Pancreas (tissue), 10 donors: ENCODE measurements at places on chromosomes 16 and 17. TPM values are rescaled to one million over a fixed set of nuclear protein-coding genes. Genes with fewer than 3 reads are reported as not detected.

The KRTAP4-6 gene
- total RNA-seq = not detected

The RPL38 gene
- 662 TPM for total RNA-seq

The NPIPB6 gene
- not detected for total RNA-seq

The KCTD19 gene
- 0.16 TPM for total RNA-seq

The TNP2 gene
- total RNA-seq = not detected

DNA sequence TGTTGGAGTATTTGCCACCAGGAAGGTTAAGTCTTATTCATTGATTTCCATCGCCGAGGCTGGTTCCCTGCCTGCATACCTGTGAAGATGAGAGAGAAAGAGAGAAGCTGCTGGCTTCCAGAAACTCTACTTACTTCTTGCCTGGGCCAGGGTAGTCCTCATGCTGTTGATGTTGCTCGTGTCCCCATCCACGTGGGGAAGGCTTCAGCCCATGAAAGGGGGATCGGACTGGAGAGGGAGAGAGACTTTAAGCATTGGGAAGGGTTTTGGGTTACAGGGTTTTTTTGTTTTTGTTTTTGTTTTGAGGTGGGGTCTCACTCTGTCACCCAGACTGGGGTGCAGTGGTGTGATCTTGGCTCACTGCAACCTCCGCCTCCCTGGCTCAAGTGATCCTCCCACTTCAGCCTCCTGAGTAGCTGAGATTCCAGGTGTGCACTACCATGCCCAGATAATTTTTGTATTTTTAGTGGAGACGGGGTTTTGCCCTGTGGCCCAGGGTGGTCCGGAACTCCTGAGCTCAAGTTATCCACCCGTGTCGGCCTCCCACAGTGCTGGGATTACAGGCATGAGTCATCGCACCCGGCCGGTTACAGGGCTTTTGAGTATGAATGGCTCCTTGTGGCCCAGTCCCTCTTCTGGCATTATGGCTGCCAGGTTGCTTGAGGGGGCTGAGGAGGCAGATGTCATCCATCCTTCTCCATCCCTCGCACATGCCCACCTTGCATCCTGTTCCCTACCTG, 26.6 kb downstream of the ITGB3 start:
- H3K27ac ChIP-seq = no peak overlapping the region
- no peak overlapping the region for H3K4me3 ChIP-seq
- H3K36me3 ChIP-seq = no peaks in the 10 kb centered on the region
- no peaks in the 10 kb centered on the region for H3K27me3 ChIP-seq

GRCh38 chr17:13420878-13421277, 180.9 kb downstream of the HS3ST3A1 start:
- peaks cover 4% of the 10 kb centered on the region for H3K4me1 ChIP-seq
- H3K36me3 ChIP-seq = no peaks in the 10 kb centered on the region
- no peak for DNase-seq
- H3K27ac ChIP-seq = no peak overlapping the region

GRCh38 chr16:88972349-88972748, 4.7 kb downstream of the CBFA2T3 start:
- no peaks in the 10 kb centered on the region for H3K36me3 ChIP-seq
- no peaks in the 10 kb centered on the region for H3K27me3 ChIP-seq
- no peak overlapping the region for H3K4me3 ChIP-seq
- DNase-seq = no peak
- no peaks in the 10 kb centered on the region for H3K4me1 ChIP-seq

DNA sequence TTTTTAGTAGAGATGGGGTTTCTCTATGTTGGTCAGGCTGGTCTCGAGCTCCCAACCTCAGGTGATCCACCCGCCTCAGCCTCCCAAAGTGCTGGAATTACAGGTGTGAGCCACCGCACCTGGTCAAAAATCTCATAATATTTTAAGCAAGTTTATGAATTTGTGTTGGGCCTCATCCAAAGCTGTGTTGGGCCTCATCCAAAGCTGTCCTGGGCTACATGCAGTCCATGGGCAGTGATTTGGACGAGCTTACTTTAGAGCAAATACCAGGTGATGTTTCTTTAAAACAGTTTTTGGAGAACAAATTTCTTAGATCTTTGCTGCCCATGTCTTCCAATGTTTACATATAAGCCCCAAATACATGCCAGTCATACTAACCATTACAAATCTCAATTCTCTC, 84.4 kb upstream of the C17orf78 start:
- H3K27me3 ChIP-seq = no peaks in the 10 kb centered on the region
- no peaks in the 10 kb centered on the region for H3K36me3 ChIP-seq
- DNase-seq = no peak
- no peak overlapping the region for H3K4me3 ChIP-seq

DNA sequence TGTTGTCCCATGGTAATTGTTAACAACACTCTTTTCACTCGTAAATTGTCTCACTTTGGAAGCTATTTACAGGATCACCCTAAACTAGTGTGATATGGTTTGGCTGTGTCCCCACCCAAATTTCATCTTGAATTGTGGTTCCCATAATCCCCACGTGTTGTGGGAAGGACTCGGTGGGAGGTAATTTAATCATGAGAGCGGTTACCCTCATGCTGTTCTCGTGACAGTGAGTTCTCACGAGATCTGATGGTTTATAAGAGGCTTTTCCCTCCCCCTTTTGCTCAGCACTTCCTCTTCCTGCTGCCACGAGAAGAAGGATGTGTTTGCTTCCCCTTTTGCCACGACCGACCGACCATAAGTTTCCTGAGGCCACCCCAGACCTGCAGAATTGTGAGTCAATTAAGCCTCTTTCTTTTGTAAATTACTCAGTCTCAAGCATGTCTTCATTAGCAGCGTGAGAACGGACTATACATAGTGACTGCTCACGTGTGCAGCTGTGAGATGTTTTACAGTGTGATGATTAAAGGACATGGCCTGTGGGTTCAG, 34.4 kb downstream of the DNAH3 start:
- no peak overlapping the region for H3K4me3 ChIP-seq
- H3K36me3 ChIP-seq = no peaks in the 10 kb centered on the region
- DNase-seq = peak; percentile 14

DNA sequence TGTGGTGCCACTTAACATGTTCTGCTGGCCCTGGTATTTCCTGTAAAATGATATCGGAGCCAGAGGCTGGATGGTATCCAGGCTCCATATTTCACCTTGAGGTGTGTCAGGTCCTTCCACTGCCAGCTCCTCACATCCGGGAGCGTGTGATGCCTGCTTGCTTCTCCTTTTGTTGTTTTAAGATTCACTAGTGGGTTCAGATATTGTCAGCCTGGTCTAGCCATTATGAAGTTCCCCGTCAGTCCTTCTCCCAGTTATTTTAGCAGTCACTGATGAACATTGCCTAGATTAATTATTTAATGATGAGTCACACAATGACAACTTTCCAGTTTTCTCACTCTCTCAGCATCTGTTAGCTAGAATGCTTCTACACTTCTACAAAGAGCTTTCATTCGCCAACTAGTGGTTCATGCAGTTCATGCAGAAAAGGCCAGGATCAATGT, 11.3 kb downstream of the DNAAF1 start:
- no peak overlapping the region for H3K27ac ChIP-seq
- no peaks in the 10 kb centered on the region for H3K27me3 ChIP-seq
- no peaks in the 10 kb centered on the region for H3K36me3 ChIP-seq
- H3K4me3 ChIP-seq = no peak overlapping the region
- no peak for DNase-seq

GRCh38 chr17:77392376-77393273, 251.9 kb downstream of the SEC14L1 start:
- H3K4me1 ChIP-seq = peaks cover 43% of the 10 kb centered on the region
- peak overlapping the region; percentile 82 for H3K27ac ChIP-seq
- H3K36me3 ChIP-seq = no peaks in the 10 kb centered on the region
- H3K4me3 ChIP-seq = no peak overlapping the region

DNA sequence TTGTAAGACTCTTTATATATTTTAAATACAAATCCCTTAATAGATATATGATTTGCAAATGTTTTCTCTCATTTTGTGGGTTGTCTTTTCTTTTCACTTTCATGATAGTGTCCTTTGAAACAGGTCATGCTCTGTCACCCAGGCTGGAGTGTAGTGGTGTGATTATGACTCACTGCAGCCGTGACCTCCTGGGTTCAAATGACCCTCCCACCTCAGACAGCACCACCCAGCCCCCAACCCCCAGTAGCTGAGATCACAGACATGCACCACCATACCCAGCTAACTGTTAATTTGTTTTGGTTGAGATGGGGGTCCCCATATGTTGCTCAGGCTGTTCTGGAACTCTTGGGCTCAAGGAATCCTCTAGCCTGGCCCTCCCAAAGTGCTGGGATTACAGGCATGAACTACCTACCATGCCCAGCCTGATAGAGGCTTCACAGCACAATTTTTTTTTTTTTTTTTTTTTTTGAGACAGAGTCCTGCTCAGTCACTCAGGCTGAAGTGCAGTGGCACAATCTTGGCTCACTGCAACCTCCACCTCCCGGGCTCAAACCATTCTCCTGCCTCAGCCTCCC, 18.5 kb upstream of the TMIGD1 start:
- H3K4me3 ChIP-seq = no peak overlapping the region
- DNase-seq = no peak
- H3K27ac ChIP-seq = no peak overlapping the region
- H3K4me1 ChIP-seq = no peaks in the 10 kb centered on the region

DNA sequence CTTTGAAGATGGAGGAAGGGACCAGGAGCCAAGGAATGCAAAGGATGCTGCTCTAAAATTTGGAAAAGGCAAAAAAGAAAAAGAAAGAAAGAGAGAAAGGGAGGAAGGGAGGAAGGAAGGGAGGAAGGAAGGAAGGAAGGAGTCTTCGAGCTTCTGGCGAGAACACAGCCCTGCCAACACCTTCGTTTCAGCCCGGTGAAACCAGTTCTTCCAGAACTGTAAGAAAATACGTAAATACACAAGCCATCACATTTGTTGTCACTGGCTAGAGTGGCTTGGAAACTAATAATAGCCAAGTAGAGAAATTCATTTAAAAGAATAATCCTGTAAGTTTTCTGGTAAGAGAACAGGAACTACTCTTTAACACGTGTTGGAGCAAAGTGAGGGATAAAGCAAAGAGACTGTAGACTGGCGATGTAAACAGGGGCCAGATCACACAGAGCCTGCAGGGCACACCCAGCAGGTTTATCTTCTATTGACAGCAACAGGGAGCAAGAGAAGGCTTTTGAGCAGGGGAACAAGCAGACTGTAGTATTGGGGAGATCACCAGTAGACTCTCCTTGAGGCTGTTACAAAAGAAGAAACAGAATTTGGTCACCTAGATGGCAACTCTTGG, 188.7 kb upstream of the MPHOSPH6 start:
- no peak overlapping the region for H3K27ac ChIP-seq
- no peaks in the 10 kb centered on the region for H3K27me3 ChIP-seq
- no peak for DNase-seq
- no peak overlapping the region for H3K4me3 ChIP-seq

DNA sequence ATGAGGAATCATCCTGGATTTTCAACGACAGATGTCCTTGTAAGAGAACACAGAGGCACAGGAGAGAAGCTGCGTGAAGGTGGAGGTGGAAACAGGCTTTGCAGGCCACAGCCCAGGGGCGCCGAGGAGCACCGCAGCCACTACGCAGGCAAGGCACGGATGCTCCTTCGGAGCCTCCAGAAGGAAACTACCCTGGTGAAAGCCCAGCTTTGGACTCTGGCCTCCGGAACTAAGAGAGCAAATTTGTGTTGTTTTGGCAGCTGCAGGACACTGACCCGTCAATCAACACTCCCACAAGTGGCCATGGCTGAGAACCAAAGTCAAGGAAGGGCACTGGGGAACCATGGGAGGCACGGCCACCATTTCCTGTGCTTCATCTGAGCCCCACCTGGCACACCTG, 3.4 kb downstream of the ARL16 start:
- no peak overlapping the region for H3K4me3 ChIP-seq
- no peaks in the 10 kb centered on the region for H3K36me3 ChIP-seq
- peaks cover 10% of the 10 kb centered on the region for H3K4me1 ChIP-seq
- no peak overlapping the region for H3K27ac ChIP-seq
- no peak for DNase-seq
